ENCODE measurements at places on chromosomes 16 and 17.

DNA sequence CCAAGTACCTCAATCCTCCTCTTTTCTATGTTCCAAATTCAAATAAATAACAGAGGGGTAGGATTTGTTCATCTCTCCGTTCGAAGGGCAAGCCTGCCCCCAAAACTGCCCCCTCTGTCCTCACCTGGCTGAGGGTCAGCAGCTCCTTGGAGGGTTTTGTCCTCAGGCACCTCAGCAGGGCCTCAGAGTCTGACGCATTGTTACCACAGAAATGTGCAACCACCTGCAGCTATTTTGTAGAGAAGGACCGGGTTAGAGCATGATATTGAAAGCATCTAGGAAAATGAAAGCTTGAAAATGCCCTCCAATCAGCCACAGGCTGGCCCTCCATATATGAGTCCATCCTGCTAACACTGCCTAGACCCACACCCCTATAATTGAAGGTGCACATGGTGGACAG, 13.9 kb downstream of the CES5A start:
- no peak for DNase-seq

DNA sequence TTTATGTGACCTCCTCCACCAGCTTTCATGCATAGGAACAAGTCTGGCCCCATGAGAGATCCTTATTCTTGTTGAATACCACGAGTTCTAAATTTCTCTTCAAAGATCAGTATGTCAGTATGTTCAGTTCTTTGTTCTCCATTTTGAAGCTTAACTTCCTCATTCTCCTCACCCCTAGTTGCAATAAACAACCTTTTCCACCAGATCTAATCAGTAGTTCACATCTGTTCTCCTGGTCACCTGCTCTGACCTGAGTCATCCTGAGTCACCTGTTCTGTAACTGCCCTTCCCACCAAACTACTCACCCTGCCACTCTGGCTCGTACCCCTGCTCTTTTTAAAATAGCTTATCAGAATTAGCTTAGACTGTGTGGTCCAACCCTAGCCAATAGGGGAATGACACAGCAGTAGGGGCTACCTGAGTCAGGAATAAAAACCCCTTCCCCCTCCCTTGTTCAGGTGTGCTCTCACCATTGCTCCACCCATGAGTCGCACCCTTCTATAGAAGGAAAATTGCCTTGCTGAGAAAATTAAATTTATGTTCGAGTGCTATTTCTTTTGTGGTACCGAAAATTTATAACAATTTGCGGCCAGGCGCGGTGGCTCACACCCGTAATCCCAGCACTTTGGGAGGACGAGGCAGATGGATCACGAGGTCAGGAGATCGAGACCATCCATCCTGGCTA, 94.6 kb downstream of the EMP2 start:
- DNase-seq: no peak

DNA sequence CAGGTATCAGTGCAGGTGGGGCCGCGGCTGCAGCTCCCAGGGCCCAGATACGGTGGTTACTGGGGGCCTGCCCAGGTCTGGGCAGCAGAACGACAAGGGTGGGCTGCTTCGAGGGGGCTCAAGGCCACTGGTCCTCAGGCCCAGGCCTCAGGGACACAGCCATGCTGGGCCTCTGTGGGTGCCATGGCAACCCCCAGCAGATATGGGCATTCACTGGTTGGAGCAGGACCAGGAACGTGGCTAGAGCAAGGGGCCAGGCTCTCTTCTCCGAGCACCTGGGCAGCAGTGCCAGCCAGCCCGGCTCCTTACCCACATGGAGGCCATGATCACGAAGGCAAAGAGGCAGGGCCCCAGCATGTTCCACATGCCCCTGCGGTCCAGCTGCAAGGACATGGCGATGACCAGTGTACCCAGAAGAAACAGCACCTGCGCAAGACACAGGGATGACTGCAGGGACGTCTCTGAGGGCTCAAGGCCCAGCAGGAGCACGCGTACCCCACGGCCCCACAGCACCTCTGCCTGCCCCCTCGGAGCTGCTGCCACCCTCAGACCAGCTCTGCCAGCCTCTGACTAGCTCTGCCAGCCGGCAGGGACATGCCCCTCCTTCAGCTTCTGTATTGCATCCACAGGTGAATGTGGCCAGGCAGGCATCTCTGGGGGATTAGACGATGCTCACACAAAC, 2.1 kb upstream of the MRPL28 start:
- DNase-seq: no peak

DNA sequence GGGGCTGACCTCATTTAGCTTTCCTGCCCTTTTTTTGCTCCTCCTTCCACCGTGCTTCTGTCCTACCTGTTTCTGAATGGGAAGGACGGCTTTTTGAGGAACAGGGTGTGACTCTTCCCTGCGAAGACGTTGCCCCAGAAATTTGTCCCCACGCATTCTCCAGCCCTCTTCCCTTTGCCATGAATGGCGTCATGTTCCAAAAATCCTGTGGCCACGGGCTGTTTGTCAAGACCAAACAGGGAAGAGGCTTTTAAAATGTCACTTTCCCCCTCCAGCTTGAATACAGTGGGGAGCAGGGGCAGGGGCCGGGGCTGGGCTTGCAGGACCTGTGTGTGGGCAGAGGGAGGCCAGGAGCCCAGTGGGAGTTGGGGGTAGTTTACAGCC, 13.9 kb downstream of the MPRIP start:
- no peak for DNase-seq

GRCh38 chr17:20925954-20926353, 116.9 kb downstream of the USP22 start:
- DNase-seq: no peak

DNA sequence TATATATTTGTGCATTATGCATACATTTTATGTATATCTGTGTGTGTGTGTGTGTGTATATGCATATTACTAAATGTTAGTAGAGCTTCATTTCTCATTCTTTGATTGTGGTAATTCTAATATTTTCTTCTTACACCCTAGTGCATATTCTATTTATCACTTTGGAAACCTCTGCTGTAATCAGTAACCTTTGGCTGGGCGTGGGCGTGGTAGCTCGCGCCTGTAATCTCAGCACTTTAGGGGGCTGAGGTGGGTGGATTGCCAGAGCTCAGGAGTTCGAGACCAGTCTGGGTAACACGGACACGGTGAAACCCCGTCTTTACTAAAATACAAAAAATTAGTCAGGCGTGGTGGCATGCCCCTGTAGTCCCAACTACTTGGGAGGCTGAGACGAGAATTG, 26.9 kb downstream of the CPSF4L start:
- DNase-seq: no peak

- no peak for DNase-seq
Observed at GRCh38 chr17:21157586-21158370, 31.0 kb downstream of the DHRS7B start.

DNA sequence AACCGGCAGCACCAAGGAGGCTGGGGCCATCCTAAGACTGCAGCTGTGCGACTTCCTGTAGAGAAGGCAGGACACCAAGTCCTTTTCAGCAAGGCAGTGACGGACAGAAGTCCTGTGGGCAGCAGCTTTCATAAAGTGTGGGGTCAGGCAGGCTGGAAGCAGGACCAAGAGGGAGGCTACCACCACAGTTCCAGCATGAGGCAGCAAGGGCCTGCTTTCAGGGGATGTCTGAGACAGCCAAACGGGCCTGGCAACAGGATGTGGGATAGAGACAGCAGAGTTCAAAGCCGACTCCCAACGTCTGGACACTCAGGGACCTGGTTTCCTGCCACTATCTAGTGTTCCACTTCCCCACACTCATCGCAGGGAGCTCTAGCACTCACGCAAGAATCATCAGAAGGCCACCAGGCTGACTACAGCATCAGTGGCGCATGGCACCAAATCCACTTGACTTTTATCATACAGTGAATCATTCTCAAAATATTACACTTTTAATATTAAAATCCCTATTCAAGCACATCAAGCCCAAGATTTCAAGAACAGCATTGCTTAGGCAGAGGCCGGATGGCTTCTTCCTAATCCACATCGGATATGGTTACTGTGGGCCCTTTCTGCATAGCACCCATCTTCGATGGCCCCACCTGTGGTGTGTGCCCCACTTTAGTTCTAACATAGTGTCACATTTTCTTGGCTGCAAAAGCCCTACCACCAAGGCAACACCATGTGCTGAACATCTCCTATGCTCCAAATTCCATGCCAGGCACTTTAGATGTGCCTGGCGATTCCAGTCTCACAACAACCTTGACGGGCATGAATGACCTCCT, 5.2 kb downstream of the USP7 start:
- no peak for DNase-seq

- no peak for DNase-seq
Observed at GRCh38 chr17:77801545-77802332, 156.8 kb upstream of the TNRC6C start.

DNA sequence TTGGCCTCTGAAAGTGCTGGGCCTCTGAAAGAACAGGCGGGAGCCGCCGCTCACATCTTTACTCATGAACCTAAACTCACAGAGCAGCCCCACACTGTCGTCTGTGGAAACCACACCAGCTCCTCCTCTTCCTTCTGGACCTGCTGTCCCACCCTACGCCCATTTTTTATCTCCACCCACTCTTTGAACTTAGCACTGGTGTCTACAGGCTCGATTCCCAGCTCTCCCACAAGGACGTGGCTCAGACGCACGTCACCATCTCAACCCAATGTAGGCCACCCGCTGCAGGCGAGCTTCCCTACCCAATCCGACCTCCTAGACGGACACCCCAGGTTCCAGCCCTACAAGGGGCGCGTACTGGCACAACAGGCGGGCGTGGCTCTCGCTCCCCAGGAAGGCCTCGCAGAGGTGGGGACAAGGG, 62.2 kb downstream of the NXN start:
- DNase-seq: no peak

DNA sequence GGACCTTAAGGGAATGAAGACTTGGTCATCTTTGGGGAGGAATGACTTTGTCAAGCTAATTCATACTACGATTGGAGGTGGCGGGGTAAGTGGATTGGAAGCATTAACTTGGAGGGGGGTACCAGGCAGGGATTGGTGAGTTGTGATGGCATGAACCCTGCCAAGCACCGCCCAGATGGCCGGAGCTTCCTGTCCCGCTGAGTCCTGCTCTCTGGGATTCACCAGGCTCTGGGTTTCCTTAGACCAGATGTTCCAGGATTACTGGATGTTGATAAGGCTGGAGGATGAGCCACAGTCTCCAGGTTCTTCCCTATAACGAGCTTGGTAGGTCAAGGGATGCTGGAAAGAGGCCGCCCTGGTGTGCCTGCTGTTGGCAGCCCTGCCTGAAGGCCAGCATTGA, 154.9 kb downstream of the SDK2 start:
- DNase-seq: no peak

DNA sequence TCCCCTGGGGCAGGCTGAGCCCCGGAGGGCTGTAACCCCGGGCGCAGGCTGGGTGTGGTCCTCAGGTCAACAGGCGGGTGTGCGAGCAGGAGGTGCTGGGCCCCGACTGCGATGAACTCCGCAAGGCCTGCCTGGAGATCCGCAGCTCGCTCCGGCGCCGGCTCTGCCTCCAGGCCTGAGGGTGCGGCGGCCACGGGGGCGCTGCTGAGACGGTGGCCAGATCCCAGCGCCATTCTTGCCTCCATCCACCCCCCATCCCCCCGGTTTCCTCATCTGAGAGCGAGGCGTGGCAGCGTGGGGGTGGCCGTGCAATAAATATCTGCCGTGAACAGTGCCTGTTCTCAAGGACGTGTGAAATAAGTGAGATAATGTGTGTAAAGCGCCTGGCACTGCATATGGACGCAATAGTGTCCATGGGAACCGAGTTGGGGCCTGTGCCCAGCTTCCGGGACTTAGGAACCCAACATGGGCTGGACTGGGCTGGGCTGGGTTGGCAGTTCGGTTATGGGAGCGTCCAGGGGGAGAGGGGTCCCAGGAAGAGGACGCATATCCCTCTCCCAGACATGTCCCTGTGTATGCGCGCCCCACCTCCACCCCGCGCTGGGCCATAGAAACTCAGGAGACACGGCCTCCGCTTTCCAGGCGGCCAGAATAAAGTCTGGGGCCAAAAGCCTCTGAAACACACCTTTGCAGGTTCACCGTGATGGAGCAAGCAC, 15.0 kb downstream of the ZNF213 start:
- DNase-seq: no peak

DNA sequence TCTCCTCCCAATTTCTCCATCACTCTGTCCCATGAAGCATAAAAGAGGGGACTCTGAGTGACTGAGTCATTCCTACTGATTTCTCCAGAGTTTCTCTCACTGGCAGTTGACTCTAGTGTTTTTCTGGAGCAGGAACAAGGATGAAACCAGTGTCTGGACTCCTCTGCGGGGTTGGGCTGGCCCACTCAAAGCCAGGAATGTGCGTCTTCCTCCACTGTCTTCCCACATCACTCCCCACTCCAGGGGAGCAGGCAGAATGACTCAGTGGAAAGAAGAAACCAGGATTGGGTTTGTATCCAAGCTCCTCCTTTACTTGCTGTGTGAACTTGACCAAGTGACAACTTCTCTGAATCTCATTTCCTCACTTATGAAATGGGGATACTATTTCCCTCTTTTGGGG, 497.5 kb upstream of the SALL1 start:
- no peak for DNase-seq

GRCh38 chr17:39143552-39144093, 7.8 kb downstream of the PLXDC1 start:
- no peak for DNase-seq

DNA sequence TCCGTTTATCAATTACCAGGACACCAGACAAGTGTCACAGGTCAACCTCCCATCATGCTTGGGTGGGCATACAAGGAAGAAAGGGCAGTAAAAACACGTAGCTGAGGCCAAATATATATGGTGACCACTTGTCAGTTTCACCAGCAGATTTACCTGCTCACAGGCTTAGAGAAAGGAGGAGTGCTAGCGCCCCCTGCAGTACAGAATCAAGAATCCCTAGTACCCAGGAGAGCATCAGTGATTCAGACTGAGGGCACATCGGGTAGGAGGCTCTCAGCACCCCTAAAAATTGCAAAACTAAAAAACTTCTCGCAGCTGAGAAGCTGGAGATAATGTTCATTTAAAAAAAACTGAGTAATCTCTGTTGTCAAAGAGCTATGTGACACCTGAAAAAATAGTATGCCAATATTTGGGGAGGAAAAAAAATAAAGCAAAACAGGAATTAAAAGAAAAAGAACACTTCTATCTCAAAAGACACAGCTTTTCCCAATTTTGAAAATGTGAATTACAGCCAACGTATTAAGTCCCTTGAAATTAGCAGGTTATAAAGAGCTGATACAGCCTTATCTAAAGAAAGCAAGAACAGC, 21.2 kb upstream of the MON1B start:
- no peak for DNase-seq

DNA sequence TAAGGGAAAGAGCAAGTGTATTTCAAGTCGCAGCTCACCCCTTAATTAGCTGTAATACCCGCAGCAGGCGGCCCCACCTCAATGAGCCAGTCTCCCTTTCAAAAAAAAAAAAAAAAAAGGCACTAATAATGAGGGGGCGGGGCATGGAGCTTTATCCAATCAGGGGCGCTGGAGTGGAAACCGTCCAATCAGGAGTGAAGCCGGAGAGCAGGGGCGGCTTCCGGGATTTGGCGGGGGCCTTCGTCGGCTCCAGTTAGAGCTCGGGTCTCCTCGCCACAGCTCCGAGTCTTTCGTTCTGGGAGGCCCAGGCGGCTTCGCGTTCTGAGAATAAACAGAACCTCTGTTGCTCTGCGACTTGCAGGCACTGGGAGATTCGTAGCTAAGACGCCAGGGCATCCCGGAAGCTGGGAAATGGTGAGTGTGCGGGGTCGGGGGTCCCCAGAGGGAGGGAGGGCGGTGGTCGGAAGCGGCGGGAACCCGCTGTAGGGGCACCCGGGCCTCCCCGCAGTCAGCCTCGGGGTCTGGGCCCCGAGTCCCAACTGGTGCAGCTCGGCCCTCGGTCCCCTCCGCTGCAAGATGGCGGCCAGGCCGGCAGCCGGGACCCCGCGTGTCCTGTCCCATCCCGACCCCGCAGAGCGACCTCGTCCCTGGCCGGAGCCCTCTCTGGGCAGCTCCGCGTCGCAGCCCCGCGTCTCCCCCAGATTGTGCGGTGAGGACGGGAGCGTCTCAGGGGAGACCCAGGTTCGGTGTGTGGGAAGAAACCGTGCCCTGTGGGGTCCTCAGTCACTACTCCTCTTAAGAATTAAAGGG, at the start of gene ZNF267:
Gene ZNF267, plus strand, starts transcription at position 252 of the 810 bp plus-strand sequence. Its CDS starts 160 bp downstream, at position 412.
- peak; percentile 92 for DNase-seq

All from stimulated activated CD4-positive, alpha-beta T cell treated with anti-CD3 and anti-CD28 coated beads, Interleukin-15, amount 100 ng/mL, for 1 hour (primary cell).